Naive thymus-derived CD8-positive, alpha-beta T cell (primary cell): ENCODE measurements at places on chromosomes 2 and 18. TPM values are rescaled to one million over a fixed set of nuclear protein-coding genes. Genes with fewer than 3 reads are reported as not detected.

GRCh38 chr2:222976521-222977061, 75.4 kb upstream of the KCNE4 start:
- no peak for DNase-seq

DNA sequence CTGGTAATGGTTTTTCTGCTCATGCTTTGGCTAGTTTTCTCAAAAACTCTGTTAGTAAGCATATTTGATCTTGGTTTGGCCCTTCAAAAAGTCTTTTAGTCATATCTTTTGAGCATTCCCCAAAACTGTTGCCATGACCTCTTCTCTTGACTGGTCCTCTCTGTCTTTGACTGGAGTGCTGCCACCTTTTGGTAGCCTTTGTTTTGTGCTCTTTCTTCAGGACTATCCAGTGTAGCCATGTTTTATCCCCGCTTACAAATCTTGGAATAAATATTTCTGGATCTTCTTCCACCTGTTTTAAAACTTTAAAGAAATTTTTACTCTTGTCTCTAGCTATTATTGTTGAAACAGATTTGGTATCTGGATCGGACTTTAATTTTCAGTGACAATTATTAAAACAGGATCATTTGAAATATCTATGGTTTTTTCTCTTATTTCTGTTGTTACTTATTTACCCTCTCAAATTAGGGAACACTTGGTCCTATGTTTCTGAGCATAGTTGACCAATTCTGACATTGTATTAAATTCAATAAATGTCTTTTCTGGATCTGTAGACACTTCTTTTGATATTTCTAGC, 965 bp upstream of the ELOA2 start:
- DNase-seq: no peak

The RRM2 gene
- not detected for polyA plus RNA-seq

The ERICH2 gene
- not detected for polyA plus RNA-seq

The DTNA gene
- polyA plus RNA-seq: not detected
